Small intestine (tissue), 16 donors: ENCODE measurements at places on chromosomes 11 and 22. TPM values are rescaled to one million over a fixed set of nuclear protein-coding genes. Genes with fewer than 3 reads are reported as not detected.

GRCh38 chr22:16819249-16819648 lies 6.0 kb downstream of the XKR3 start:
- H3K4me3 ChIP-seq: no peak overlapping the region
- DNase-seq: no peak
- H3K36me3 ChIP-seq: no peaks in the 10 kb centered on the region
- H3K27me3 ChIP-seq: no peaks in the 10 kb centered on the region

GRCh38 chr11:127943763-127944162 lies 643.6 kb downstream of the ETS1 start:
- no peak overlapping the region for H3K4me3 ChIP-seq
- H3K27me3 ChIP-seq: no peaks in the 10 kb centered on the region
- no peak for DNase-seq
- no peaks in the 10 kb centered on the region for H3K4me1 ChIP-seq
- no peaks in the 10 kb centered on the region for H3K36me3 ChIP-seq

GRCh38 chr11:128165572-128165971 lies 421.8 kb downstream of the ETS1 start:
- no peaks in the 10 kb centered on the region for H3K4me1 ChIP-seq
- no peak overlapping the region for H3K27ac ChIP-seq
- no peaks in the 10 kb centered on the region for H3K36me3 ChIP-seq
- no peak for DNase-seq
- H3K27me3 ChIP-seq: no peaks in the 10 kb centered on the region
- no peak overlapping the region for H3K4me3 ChIP-seq

DNA sequence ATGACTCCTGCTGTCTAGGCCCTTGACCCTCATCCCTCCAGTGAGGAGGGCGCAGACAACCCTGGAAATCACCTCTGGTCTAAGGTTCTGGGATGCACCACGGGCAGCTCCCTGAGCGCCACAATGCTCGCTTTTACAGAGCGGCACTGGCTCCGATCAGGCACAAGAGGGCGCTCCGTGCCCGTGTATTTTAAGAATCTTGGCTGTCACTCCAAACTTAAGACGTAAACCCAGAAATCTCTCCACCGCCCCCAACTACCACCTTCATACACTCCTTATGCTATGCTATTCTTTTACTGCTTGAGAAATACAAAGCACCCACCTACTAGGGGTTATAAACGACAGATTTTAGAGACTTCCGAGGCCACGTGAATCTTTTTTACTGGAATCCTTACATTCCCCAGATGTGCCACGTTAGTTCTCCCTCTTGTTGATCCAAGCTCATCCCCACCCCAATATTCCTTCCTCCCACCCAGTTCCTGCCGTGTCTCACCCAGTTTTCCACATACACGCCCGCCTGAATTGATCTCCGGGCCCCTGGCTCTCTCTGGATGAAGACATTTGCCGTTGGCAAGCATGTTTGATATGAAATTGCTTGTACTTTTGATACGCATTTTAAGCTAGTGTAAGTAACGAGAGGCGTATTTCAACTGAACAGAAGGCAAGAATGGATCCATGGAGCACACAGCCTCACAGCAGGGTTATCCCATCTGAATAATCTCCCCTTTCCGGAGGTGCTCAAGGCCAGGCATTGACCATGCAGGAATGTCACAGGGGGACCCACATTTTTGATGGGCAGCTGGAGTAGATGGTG lies 453.5 kb downstream of the OPCML start:
- H3K36me3 ChIP-seq: no peaks in the 10 kb centered on the region
- no peak overlapping the region for H3K27ac ChIP-seq
- DNase-seq: peak; percentile 48
- no peak overlapping the region for H3K4me3 ChIP-seq
- peaks cover 3% of the 10 kb centered on the region for H3K27me3 ChIP-seq

DNA sequence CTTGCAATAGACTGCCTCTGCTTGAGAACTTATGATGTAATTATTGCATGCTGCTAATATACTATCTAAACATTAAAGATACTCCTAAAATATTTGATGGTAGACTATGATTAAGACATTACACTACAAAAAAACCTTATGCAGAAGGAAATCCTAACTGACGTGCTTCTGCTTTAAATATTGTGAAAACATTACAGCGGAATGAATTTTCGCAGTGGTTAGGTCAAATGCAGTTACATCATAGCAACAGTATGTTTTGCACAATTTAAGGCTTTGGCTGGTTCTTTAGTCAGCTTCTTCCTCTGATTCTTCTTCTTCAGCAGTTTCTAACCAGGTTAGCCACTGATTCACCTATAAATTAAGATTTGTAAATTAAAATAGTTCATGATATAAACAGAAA lies 11.2 kb downstream of the EIF4G2 start:
- DNase-seq: no peak
- no peak overlapping the region for H3K27ac ChIP-seq
- H3K4me1 ChIP-seq: no peaks in the 10 kb centered on the region
- no peak overlapping the region for H3K4me3 ChIP-seq

DNA sequence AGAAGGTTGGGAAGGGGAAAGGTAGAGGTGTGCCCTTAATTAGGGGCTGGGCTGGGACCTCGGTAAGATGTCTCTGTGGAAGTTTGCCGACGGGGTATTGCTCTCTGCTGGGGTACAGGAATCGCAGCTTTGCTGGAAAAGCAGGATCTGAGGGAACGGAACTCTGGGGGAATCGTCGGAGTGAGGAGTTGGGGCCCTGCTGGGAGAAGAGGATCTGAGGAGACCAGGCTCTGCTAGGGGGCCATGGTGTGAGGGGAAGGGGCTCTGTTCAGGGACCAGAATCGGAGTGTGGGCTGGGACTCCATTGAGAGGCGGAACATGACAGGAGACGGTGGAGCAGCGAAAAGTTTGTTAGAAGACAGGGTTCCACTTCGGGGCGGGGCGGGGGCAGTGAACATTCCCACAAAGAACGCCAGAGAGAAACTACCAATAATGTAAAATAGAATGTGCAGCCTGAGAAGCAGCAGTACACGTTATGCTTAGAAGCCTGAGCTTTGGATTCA lies 456 bp downstream of the AAMDC start:
- H3K4me1 ChIP-seq: peaks cover 4% of the 10 kb centered on the region
- H3K36me3 ChIP-seq: no peaks in the 10 kb centered on the region
- H3K4me3 ChIP-seq: peak overlapping the region; percentile 59
- DNase-seq: no peak
- H3K27me3 ChIP-seq: no peaks in the 10 kb centered on the region

GRCh38 chr22:35053060-35053835 lies 12.7 kb upstream of the ISX start:
- no peak overlapping the region for H3K27ac ChIP-seq
- H3K27me3 ChIP-seq: no peaks in the 10 kb centered on the region
- no peaks in the 10 kb centered on the region for H3K4me1 ChIP-seq
- no peak overlapping the region for H3K4me3 ChIP-seq

DNA sequence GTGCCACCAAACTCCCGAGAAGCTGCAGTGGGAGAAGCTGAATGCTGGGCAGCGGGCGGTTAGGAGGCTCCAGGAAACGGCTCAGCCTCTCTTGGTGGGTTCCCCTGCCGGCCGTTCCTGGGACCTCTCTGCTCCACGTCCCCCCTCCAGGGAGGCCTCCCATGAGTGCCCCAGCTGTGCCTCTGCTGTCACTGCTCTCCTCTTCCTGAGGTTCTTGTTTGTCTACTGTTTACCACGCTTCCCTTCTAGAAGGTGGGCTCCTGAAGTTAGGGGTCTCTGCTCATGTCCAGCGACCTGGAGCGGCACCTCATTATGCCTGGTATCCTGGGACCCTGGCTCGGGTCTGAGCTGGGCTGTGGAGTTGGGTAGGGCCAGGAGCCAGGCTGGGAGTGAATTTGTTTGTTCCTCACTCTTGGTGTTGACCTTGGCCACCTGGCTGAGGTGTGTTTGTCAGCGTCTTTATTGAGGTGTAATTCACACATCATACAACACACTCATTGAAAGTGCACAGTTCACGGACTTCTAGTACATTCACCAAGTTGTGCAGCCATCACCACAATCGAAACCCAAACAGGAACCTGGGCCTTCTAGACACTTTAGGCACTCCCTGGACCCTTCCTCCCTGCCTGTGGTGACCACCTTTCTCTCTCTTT lies 37.8 kb upstream of the GRAMD4 start:
- peak overlapping the region; percentile 81 for H3K27ac ChIP-seq
- peak; percentile 65 for DNase-seq
- no peaks in the 10 kb centered on the region for H3K27me3 ChIP-seq
- peaks cover 80% of the 10 kb centered on the region for H3K4me1 ChIP-seq
- H3K36me3 ChIP-seq: no peaks in the 10 kb centered on the region

DNA sequence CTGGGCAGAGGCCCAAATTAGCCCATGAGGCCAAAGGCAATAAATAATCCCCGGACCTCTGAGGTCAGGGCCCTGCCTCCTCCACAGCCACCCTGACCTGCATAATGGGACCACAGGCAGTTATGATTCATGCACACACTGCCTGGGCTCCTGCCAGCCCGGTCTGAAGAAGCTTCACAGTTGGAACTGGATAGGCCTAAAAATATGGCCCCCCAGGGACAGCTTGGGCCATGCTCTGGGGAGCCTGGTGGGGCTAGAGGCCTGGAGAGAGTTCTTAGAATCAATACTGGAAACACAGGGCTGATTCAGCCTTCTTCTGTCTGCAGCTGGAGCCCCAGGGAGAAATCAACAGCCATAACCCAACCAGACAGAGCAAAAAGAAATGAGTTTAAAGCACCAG lies 112.8 kb upstream of the CADM1 start:
- H3K27me3 ChIP-seq: no peaks in the 10 kb centered on the region
- no peaks in the 10 kb centered on the region for H3K4me1 ChIP-seq
- DNase-seq: no peak
- no peak overlapping the region for H3K27ac ChIP-seq
- no peak overlapping the region for H3K4me3 ChIP-seq
- H3K36me3 ChIP-seq: no peaks in the 10 kb centered on the region

GRCh38 chr11:120643284-120643683 lies 131.7 kb downstream of the GRIK4 start:
- no peak for DNase-seq
- H3K27ac ChIP-seq: no peak overlapping the region
- no peak overlapping the region for H3K4me3 ChIP-seq
- H3K27me3 ChIP-seq: no peaks in the 10 kb centered on the region

- peaks cover 5% of the 10 kb centered on the region for H3K36me3 ChIP-seq
- no peaks in the 10 kb centered on the region for H3K27me3 ChIP-seq
- no peaks in the 10 kb centered on the region for H3K4me1 ChIP-seq
- H3K4me3 ChIP-seq: no peak overlapping the region
- no peak overlapping the region for H3K27ac ChIP-seq
Observed at GRCh38 chr11:66363187-66363601, 8.4 kb downstream of the SLC29A2 start.

- peaks cover 5% of the 10 kb centered on the region for H3K4me1 ChIP-seq
- DNase-seq: peak; percentile 25
- H3K27ac ChIP-seq: no peak overlapping the region
- peak overlapping the region; percentile 51 for H3K4me3 ChIP-seq
Observed at GRCh38 chr11:63613517-63614135, 607 bp downstream of the PLAAT3 start.

GRCh38 chr11:121059605-121060004 lies 35.7 kb downstream of the TBCEL start:
- H3K4me1 ChIP-seq: no peaks in the 10 kb centered on the region
- no peak overlapping the region for H3K27ac ChIP-seq
- no peak overlapping the region for H3K4me3 ChIP-seq
- peaks cover 2% of the 10 kb centered on the region for H3K36me3 ChIP-seq

DNA sequence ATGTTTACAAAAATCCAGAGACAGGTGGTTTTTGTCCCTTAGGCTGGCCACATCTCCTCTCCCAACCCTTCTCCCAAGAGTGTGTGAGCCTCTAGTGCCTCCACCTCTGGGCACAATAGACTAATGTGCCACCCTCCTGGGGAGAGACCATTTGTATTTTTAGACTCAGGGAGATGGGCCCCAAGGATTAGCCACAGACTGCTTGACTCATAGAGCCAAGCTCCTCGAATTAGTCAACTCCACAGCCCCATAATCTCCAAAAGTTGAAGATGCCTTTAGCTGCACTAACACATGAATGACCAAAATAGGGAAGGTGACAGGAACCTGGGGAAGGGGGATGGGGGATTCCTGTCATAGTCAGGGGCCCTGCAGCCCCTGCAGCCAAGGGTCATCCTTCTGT lies 53.0 kb upstream of the LRRC32 start:
- no peaks in the 10 kb centered on the region for H3K36me3 ChIP-seq
- H3K27me3 ChIP-seq: no peaks in the 10 kb centered on the region
- H3K4me3 ChIP-seq: no peak overlapping the region
- peaks cover 3% of the 10 kb centered on the region for H3K4me1 ChIP-seq

DNA sequence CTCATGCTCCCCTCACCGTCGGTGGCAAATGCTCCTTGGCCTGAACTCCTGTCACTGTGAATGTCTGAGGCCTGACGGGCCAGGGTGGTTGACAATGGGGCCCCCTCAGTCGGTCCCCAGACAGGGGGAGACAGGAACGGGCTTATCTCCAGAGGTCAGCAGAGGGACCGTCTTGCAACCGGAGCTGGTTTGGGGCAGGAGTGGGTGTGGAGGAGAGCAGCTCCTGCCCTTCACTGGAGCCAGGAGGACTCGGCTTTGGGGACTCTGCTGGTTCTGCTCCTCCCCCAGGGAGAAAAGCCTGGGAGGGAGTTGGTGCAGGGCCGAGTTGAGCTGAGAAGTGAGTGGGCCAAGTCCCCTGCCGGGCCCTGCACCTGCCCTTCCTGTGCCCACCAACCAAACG lies 354.4 kb downstream of the BRD1 start:
- H3K27me3 ChIP-seq: no peaks in the 10 kb centered on the region
- H3K4me1 ChIP-seq: no peaks in the 10 kb centered on the region
- no peak for DNase-seq
- H3K27ac ChIP-seq: no peak overlapping the region

DNA sequence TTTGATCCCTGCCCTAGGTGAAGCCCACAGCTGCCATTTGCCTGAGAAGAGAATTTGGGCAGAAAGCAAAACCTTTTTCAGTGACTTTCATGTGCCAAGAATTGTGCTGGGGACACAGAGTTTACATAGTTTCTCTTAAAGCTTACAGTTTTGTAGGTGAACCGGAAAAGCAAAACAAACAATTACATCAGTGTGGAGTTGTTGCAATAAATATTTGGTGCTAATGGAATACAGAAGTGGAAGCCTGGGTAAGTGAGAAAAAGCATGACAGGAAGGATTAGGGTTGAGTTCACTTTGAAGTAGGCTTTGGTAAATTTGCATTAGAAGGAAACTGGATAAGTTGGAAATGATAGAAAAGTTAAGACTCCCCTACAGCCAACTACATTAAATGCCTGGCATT lies 82.7 kb downstream of the RASSF10 start:
- no peak overlapping the region for H3K27ac ChIP-seq
- no peaks in the 10 kb centered on the region for H3K4me1 ChIP-seq
- no peak overlapping the region for H3K4me3 ChIP-seq
- H3K36me3 ChIP-seq: no peaks in the 10 kb centered on the region
- no peak for DNase-seq

The OPCML gene
- polyA plus RNA-seq: not detected

The CHCHD10 gene
- polyA plus RNA-seq: 544 TPM

The BLID gene
- polyA plus RNA-seq: not detected

The LYVE1 gene
- polyA plus RNA-seq: 27.0 TPM

The AMOTL1 gene
- 0.81 TPM for polyA plus RNA-seq

The TUBA8 gene
- polyA plus RNA-seq: 1.6 TPM
